ENCODE measurements at places on chromosomes 1 and 21. TPM values are rescaled to one million over a fixed set of nuclear protein-coding genes. Genes with fewer than 3 reads are reported as not detected.

Gene GLIS1
- not detected for total RNA-seq

Gene GUCA2A
- total RNA-seq = not detected

Gene TAF12
- 64.1 TPM for total RNA-seq

Gene SYF2
- total RNA-seq = 40.1 TPM

Gene CAMK2N1
- total RNA-seq = 20.5 TPM

Gene KRTAP22-1
- not detected for total RNA-seq

- DNase-seq = no peak
Measured at GRCh38 chr1:16443975-16444770, 3.6 kb downstream of the NECAP2 start.

DNA sequence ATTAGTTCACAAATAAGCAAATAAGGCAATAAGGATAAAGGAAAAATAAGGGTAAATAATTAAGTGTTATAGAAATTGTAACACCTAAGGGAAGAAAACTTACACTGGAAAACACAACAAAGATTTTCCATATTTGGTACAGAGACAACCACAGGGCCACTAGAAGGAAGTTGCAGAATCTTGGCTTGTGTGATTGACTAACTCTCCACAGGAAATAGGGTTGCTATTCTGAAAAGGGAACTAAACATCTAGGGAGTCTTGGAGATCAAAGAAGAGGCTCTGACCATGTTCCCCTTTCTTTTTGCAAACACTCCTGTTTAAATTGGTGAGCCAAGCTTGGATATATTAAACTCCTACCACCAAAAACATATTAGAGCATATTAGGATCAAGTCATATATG, 59.1 kb downstream of the APCS start:
- DNase-seq = no peak

DNA sequence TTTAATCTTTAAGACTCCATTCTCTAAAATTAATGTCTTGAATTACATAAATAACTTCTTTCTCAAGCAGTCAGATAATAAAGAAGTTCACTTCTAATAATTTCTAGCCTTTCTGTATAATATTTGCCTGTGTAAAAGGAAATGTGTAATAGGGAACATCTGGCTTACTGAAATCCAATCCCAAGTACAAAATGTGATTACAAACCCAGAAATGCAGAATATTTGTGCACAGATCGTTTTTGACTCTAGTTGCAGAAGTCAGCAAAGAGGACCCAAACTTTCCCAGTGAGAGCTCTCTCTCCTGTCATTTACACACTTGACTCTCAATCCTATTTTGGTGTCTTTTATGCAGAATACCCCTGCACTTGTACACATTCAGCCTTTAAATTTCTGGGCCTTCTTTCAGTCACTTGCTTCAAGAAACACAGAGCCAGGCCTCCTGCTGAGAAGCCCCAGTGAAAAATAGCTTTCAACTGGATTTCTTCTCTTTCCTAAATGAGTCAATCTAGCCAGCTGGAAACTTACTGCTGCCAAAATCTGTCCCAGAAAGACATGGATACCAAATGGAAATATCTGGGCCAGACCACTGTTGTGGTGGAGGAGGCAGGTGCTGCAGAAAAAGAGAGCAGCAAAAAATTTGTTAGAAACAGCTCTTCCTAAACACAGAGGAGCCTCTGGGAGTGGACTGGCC, 68.5 kb upstream of the ADAM30 start:
- peak; percentile 73 for DNase-seq

DNA sequence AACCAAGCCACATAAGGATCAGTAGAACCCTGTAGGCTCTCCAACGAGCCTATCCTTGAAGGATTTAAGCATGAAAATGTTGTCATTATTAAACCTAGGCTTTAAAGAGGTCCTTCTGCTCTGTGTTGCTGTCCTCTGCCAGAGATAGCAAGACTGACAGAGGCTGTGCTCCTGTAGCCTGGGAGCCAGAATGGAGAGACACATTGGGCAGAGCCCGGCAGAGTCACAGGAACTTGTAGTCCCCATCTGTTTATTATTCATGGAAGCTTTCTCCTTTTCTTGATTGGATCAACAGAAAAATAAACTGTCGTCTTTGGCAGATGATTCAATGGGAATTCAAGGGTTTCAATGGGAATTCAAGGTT, 19.2 kb upstream of the SLAMF1 start:
- no peak for DNase-seq

GRCh38 chr1:42680921-42681683, 1.1 kb upstream of the YBX1 start:
- no peak for DNase-seq

DNA sequence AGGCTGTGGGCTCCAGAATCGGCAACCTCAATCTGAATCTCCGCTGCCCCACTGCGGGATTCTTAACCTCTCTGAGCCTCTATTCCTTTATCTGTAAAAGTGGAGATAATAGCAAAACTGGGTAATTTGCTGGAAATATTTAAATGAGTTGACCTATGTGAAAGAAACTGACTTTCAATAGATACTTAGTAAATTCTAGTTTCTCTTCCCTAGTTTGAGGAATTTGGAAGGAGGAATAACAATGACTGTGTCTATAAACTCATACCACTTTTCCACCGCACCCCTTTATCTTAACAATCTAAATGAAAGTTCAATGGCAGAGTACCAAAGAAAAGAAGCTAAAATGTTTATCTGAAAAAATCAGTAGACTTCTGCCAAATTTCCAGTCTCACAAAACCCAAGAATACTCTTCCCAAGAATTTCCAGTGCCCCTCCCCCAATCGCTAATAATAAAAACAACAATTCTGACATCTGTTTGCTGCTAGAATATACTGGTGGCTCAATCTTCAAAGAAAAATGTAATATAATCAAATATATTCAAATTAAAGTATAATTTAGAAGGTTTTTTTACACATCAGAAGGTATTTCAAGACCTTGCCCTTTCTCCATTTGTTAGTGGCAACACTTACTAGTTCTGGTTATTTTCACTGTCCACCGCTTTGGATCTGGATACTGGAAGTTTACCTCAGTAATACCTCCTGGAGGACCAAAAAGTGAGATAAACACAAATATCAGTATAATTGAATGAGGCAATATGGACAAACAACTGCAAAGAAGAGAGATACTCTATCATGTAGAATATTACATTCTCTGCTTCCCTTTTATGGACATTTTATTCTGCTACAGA, 171.2 kb downstream of the LTN1 start:
- no peak for DNase-seq

GRCh38 chr1:11364170-11364569, 91.2 kb downstream of the UBIAD1 start:
- no peak for DNase-seq

- DNase-seq = peak; percentile 2
Measured at GRCh38 chr1:65459397-65459768, 38.9 kb downstream of the LEPR start.

GRCh38 chr1:58927722-58928085, 143.9 kb upstream of the JUN start:
- no peak for DNase-seq

DNA sequence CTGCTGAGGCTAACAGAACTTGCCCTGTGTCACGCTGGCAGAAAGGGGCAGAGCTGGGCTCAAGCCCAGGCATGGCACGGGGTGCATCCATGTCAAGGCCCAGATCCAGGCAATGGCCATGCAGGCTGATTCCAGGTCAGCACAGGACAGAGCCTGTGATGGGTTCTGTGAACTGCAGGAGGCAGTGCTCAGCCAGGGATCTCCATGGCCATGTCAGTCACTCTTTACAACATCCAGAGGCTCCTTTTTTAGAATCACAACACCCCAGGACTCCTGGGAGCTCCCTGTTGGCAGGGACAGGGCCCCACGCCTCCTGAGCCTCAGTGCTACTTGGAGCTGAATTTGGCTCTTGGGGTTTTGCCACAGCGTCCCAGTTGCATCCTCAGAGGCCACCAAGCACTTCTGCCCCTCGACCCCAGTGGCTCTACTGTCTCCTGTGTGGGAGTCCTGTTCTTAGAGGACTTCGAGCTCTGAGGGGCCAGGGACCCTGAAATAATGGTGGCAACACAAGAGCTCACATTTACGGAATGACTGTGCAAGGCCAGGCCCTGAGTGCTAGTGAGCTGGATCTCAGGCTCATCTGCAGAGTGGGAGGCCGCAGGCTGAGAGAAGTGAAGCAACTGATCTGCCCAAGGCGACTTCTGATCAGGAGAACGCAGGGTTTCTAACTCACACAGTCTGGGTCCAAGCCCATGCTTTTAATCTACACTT, 211.5 kb downstream of the TRABD2B start:
- peak; percentile 32 for DNase-seq

- no peak for DNase-seq
Measured at GRCh38 chr1:3403388-3404231, 50.9 kb upstream of the ARHGEF16 start.

- no peak for DNase-seq
Measured at GRCh38 chr1:45393718-45394302, 53.6 kb upstream of the MUTYH start.

DNA sequence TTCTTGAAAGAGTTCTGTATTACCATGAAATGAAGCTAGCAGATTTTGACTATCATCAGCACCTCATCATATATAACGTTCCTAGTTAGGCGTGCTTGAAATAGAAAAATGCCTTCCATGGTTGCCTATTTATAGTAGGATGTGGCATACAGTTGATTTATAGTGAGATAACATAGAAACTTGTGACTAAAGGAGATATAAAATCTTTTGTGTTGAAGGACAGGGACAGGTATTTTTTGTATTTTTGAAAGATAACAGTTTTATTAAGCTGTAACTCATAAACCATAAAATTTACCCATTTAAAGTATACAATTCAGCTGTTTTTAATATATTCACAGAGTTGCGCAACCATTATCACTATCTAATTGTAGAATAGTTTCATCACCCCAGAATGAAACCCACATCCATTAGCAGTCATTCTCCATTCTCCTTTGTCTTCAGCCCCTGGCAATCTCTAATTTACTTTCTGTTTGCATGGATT, 19.3 kb downstream of the SPEN start:
- DNase-seq = no peak

GRCh38 chr1:243216741-243217140, 38.3 kb downstream of the CEP170 start:
- DNase-seq = no peak

- no peak for DNase-seq
Measured at GRCh38 chr1:204177133-204177532, 11.0 kb upstream of the REN start.

DNA sequence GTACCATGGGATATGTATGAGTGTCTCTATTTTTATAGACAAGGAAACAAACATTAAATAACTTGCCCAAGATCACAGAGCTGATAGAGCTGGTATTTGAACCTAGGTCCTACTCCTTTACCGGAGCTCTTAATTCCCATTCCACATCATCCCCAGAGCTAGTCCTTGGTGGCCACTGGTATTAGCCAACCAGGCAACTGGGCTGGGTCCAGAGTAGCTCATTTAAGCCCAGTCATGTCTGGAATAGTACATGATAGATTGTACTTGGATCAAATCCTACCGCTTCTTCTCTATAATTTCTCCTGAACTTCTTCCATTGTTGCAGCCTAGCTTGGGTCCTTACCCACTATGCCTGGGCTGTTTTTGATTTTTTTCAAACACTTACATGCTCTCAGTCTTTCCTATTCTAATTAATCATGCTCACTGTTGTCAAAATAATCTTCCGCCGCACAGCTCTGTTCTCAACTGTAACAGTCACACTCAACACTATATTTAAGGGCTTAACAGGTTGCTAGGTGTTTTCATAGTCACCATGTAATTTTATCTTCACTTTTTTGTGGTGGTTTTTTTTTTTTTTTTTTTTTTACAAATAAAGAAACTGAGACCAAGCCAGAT, 80.2 kb downstream of the COLGALT2 start:
- DNase-seq = no peak

DNA sequence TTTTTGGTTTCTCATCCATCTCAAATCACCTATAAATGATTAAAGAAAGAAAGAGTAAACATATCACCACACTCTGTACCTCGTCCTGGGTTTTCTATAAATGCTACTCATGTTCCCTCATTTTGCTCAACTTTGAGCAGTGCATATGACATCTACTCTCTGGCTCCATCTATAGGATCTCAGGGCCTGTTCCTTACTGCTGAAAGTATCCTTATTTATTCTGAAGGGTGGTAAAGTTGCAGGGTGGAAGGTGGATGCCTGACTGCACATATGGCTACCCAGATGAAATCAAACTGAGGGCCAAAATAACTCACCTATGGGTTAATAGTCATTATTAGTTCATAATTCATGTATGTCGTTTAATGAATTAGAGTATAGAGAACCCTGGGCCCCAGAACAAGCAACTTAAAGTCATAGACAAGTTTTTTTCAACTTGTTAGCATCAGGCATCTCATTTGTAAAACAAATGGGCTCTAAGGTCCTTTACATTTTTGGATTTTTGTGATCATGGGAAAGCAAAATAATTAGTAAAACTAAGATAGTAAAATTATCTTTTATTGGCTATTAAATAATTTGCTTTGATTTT, 46.5 kb downstream of the NCF2 start:
- no peak for DNase-seq

DNA sequence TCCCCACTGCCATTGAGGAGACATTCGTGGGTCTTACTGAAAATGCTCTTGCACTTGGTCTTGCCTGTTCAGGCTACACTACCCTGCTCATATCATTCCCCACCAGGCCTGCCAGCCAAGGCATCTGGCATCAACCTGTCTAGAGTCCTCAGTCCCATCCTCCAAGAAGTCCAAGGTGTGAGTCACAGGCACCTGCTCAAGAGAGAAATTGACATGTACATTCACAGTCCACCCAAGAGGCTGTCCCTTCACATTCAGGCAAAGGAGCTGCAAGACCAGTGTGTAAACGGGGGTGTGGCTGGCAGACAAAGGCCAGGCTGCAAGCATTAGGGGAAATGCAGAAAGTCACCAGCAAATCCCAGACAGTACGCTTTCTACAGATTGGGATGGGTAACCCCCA, 13.1 kb upstream of the PLA2G2C start:
- DNase-seq = no peak

DNA sequence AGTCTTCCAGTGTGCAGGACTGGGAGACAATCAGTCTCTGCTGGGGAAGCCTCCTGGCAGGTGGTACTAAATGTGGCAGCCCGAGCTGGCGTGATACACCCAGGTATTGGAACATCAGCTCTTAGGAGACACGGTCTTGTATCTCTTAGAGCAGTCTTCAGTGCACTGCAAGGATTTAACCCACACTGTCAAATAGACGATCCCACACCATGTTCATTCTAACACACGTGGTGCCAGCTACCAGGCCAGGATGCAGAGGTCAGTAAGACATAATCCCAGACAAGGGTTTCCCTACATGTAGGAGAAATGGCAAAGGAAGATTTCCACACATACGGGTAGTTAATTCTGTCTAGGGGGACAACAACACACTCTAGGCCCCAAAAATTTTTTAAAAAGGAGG, 8.7 kb downstream of the TRIM11 start:
- no peak for DNase-seq
